ENCODE measurements at places on chromosomes 11 and 22.
A peak's percentile ranks its signal among the peaks of the same experiment; 100 is the strongest.

- no peak for DNase-seq
Observed at GRCh38 chr11:35792148-35792845, 129.7 kb downstream of the TRIM44 start.

GRCh38 chr22:33785283-33785968 is 134.8 kb downstream of the LARGE1 start:
- peak; percentile 11 for DNase-seq

GRCh38 chr22:26709617-26710390 is 52.4 kb downstream of the MIAT start:
- DNase-seq = peak; percentile 85

DNA sequence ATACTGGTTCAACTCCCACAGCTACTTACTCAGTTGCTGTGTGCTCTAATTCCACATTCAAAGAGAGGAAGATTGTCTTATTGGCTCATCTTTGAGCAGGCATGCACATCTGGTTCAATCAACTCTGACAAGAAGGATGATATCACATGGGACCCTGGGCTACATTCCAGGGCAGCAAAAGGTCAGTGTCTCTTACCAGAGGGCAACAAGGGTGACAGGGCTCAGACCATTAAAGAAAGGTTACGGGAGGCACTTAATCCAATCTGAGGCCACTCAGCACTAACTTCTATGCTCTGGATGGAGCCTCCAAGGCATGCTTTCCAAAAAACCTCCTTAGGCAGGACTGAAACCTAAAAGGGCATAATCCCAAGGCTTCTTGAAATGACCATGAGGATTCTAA is 549.4 kb upstream of the API5 start:
- no peak for DNase-seq

- no peak for DNase-seq
Observed at GRCh38 chr11:132037956-132038355, 667.5 kb downstream of the NTM start.

DNA sequence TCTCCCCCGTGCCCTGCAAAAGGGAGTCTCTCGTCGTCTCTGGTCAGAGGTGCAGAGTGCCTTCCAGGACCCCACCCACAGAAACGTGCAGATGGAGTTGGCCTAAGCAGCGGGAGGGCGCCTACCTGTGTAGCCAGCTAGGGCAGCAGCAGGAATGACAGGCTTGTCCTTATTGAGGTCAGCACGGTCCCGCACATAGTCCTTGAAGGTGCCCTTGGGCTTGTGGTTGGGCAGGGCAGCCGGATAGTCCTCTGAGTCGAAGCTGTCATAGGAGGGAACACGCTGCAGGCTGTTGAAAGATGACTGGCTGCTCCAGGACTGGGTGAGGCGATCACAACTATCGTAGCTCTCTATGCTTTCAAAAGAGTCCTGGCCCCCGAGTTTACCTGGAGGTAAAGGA is 107.3 kb downstream of the ETS1 start:
- DNase-seq = no peak

GRCh38 chr11:76380159-76380976 is 564 bp downstream of the THAP12 start:
- peak; percentile 15 for DNase-seq

GRCh38 chr11:76629853-76630599 is 40.5 kb downstream of the LRRC32 start:
- DNase-seq = peak; percentile 73

DNA sequence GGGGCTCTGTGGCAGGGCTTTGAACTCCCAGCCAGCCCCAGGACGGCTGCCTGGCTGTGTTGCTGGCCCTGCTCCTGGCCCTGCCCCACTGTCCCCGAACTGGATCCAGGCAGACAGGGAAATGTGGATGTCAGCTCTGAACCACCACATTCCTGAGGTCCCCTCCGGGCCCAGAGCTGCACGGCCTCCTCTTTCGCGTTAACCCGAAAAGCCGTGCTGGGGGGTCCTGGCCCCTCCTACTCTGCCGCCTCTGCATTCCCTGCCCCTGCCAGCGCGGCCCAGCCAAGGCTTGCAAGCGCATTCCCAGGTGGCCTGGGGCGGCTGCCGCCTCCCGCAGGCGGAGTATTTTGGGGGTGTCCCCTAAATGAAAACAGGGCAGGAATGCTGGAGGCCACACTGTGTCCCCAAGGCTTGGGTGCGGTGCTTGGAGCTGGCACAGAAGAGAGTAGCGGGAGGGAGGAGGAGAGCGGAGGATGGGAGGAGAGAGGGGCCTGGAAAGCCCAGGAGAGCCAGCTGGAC is 5.4 kb downstream of the LINC01488 start:
- DNase-seq = no peak

DNA sequence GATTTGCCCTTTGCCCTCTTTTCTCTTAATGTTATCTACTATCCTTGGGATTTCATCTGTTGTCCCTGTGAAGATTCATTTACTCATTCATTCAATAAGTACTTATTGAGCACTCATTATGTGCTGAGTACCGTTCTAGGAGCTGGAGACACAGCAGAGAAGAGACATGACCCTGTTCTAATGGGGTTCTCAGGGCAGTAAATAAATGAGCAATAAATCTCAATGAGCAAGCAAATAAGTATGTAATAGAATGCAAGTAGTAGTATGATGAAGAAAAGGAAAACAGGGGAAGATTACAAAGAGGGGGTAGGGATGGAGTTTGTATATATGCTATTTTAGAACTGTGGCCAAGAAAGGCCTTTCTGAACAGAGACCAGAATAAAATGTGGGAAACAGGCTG is 34.2 kb upstream of the NRIP3 start:
- DNase-seq = peak; percentile 5

- DNase-seq = no peak
Observed at GRCh38 chr22:39664485-39665200, 94.1 kb downstream of the CACNA1I start.

GRCh38 chr22:37843741-37844089 is 419 bp downstream of the ANKRD54 start:
- no peak for DNase-seq

DNA sequence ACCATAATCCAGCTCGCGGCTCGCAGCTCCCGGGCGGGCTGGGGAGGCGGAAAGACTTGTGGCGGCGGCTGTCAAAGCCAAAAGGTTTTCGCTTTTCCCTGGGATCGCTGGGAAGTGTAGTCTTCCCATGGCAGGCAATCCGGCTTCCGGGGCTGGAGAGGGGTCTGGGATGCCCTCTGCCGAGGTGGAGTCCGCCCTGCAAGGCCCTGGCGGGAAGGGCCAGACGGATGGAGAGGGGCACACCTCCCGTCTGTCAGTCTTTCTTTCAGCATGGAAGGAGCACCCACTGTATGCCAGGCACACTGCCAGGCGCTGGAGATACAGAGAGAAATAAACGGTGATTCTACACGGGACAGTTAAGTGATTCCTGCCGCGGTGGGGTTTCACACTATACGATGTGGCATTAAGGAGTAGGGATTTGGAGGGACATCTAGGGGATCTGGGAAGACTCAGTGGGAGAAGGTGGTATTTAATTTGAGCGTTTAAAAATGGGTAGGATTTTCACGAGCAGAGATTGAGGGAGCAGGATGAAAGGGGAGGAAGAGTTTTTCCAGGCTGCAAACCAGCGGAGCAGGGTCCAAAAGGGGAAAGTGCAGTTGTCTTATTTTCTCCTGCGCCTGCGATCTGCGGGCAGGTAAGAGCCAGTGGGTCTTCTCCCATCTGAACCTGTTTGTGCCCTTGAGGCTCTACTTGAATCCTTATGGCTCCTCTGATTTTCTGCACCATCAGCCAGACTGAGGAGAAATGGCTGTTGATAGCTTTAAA is at the start of gene BACE1:
TSS of gene BACE1 (minus strand) at position 60 of the 765 bp plus-strand sequence. CDS start 461 bp downstream, outside the sequence.
- peak; percentile 78 for DNase-seq

GRCh38 chr11:61497473-61497872 is 11.1 kb upstream of the LRRC10B start:
- no peak for DNase-seq

DNA sequence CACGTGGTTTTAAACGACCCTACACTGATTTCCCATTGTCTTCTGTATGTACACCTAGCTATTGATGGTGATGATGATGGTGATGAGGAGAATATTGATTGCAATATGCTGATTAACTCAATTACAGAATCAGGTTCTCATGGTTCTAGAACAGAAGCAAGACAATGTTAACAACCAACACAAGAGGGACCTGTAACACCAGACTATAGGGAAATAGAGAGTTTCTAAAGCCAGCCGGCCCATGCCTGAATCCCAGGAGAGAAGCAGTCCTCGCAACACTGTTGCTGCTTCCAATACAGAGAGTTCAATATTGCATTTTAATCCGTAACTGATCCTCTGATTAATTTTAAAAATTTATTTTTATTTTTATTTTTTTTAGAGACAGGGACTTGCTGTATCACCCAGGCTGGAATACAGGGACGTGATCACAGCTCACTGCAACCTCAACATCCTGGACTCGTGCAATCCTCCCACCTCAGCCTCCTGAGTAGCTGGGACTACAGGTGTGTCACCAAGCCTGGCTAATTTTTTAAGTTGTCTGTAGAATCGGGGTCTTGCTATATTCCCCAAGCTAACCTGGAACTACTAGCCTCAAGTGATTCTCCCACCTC is 22.2 kb upstream of the UBASH3B start:
- peak; percentile 64 for DNase-seq

GRCh38 chr11:132719684-132720083 is 812.6 kb downstream of the OPCML start:
- DNase-seq = no peak

- DNase-seq = no peak
Observed at GRCh38 chr11:67646535-67647336, 3.8 kb downstream of the ACY3 start.

- no peak for DNase-seq
Observed at GRCh38 chr11:6871278-6871677, 5.1 kb upstream of the OR10A4 start.

- DNase-seq = no peak
Observed at GRCh38 chr11:44779736-44780520, 53.2 kb downstream of the TSPAN18 start.
